ENCODE measurements at places on chromosomes 4 and X. TPM values are rescaled to one million over a fixed set of nuclear protein-coding genes. Genes with fewer than 3 reads are reported as not detected.

GRCh38 chrX:65035446-65035770, 59.2 kb upstream of the ZC4H2 start:
- no peaks in the 10 kb centered on the region for H3K27me3 ChIP-seq
- peak overlapping the region; percentile 75 for H3K27ac ChIP-seq
- no peaks in the 10 kb centered on the region for H3K4me1 ChIP-seq
- no peaks in the 10 kb centered on the region for H3K36me3 ChIP-seq
- peak overlapping the region; percentile 58 for H3K4me3 ChIP-seq

DNA sequence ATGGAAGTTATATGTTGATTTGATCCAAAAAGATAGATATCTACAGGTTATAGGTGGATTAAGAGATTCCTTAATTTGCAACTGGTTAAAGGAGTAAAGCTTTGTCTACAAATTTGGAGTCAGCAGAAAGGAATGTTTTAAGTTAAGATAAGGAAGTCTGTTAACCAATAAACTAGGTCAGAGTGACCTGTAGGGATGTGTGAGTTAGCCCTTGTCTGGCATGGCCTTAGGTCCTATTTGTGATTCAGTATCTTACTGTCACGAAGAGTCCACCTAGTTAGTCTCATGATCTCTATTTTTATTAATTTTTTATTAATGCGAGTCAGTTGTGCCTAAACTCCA, 230.8 kb downstream of the INPP4B start:
- no peak for DNase-seq
- H3K27me3 ChIP-seq, result no peaks in the 10 kb centered on the region
- H3K27ac ChIP-seq, result no peak overlapping the region
- no peak overlapping the region for H3K4me3 ChIP-seq

- DNase-seq, result no peak
- no peaks in the 10 kb centered on the region for H3K4me1 ChIP-seq
- H3K27ac ChIP-seq, result no peak overlapping the region
- H3K36me3 ChIP-seq, result no peaks in the 10 kb centered on the region
- H3K27me3 ChIP-seq, result no peaks in the 10 kb centered on the region
These were observed 53.8 kb downstream of the HADH start for GRCh38 chr4:108043526-108043925.

DNA sequence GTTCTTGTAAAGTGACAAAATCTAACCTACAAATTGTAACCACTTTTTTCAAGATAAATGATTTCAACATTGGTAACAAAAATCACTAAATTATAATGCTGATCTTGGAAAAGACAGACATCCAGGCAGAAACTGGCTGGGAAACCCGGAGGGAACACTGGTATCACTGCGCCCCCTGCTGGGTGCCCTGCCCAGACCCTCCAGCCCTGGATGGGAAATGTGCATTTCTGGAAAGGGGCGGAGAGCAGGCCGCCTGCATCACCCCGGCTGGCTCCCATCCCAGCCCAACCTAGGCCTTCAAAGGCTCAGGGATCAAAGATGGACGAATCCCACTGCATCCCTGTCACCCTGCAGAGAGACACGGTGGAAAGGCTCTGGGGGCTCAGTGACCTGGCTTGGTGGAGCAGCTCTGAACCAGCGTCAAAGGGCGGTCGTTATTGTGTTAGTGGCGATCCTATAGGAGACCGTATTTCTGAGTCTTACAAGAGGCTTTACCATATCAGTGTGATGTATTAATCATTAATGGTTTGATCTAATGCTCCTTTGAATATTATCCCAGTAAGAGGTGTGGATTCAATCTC, 37.3 kb downstream of the ACOX3 start:
- H3K4me3 ChIP-seq, result no peak overlapping the region
- DNase-seq, result peak; percentile 92
- H3K27me3 ChIP-seq, result no peaks in the 10 kb centered on the region

L1CAM gene
- 7.0 TPM for total RNA-seq

GRCh38 chr4:90889171-90889570, 762.0 kb downstream of the CCSER1 start:
- DNase-seq, result no peak
- no peaks in the 10 kb centered on the region for H3K4me1 ChIP-seq
- H3K4me3 ChIP-seq, result no peak overlapping the region
- H3K27me3 ChIP-seq, result no peaks in the 10 kb centered on the region

- H3K27me3 ChIP-seq, result no peaks in the 10 kb centered on the region
- no peaks in the 10 kb centered on the region for H3K4me1 ChIP-seq
- no peaks in the 10 kb centered on the region for H3K36me3 ChIP-seq
These were observed 36.3 kb downstream of the ANXA10 start for GRCh38 chr4:168128601-168129000.

XAGE2 gene
- not detected for total RNA-seq

- H3K27ac ChIP-seq, result no peak overlapping the region
- no peaks in the 10 kb centered on the region for H3K4me1 ChIP-seq
- H3K27me3 ChIP-seq, result no peaks in the 10 kb centered on the region
- H3K4me3 ChIP-seq, result no peak overlapping the region
- no peaks in the 10 kb centered on the region for H3K36me3 ChIP-seq
- DNase-seq, result no peak
These were observed 11.1 kb downstream of the USP26 start for GRCh38 chrX:133085785-133086184.

DNA sequence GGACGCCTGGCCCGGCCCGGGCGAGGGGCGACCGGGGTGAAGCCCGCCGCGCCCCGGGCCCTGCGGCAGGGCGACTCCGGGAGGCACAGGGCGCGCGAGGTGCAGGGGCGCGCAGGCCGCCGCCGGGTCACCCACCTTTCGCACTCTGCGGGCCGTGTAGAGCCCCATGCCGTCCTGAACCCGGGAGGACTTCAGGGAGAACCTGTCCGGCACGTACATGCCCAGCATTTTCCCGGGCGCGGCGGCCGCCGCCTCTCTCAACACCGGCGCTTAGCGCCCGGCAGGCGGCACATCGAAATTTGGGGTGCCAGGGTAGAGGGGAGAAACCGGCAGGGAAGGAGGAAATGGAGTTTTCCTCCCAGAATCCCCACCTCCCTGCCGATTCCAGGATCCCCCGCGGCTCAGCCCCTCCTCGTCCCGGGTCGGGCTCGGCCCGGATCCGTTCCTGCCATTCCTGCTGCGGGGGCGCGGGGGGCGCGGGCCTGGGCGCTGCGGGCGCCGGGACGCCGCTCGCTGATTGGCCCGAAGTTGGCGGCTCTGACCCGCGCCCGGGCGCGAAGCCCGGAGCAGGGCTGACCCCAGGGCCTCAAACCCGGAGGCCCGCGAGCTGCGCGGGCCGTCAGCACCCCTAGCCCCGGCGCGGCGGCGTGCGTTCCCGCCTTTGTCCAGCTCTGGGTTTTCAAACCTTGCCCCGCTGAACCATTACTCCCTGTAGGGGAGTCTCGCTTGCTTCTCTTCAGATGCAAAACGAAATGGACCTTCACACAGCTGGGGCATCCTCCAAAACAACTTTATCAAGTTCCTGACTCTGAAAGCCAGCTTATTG, at the start of gene PRDM5:
PRDM5 (minus strand) TSS at position 346 of the 826 bp plus-strand sequence; CDS start at position 228, 118 bp downstream.
- DNase-seq, result peak; percentile 60
- H3K36me3 ChIP-seq, result no peaks in the 10 kb centered on the region
- peak within 1 kb of the TSS; percentile 73 for H3K4me3 ChIP-seq
- no peaks in the 10 kb centered on the region for H3K27me3 ChIP-seq
- H3K27ac ChIP-seq, result peak within 1 kb of the TSS; percentile 94

FAM53A gene
- total RNA-seq, result 1.9 TPM

GABRQ gene
- total RNA-seq, result not detected

- no peaks in the 10 kb centered on the region for H3K36me3 ChIP-seq
- H3K27ac ChIP-seq, result peak overlapping the region; percentile 18
- no peaks in the 10 kb centered on the region for H3K27me3 ChIP-seq
These were observed 555 bp downstream of the CFI start for GRCh38 chr4:109801099-109801789.

TBC1D9 gene
- 10.9 TPM for total RNA-seq

HTN3 gene
- total RNA-seq, result not detected

DNA sequence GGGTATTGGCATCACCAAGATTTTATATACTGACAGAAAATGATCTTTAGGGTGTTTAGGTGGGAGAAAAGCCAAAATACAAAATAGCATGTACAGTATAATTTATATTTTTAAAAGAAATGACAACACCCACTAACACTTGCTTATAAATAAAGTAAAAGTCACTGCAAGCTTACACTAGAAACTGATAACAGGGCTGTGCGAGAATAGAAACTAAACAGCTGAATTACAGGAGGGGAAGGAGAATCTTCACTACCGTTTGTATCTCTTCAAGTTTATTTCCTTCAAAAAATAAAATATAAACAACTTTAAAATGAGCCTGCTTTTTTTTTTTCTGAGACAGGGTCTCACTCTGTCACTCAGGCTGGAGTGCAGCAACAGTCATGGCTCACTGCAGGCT, 22.8 kb downstream of the GRSF1 start:
- no peak overlapping the region for H3K4me3 ChIP-seq
- DNase-seq, result no peak
- H3K27ac ChIP-seq, result no peak overlapping the region
- H3K4me1 ChIP-seq, result no peaks in the 10 kb centered on the region
- no peaks in the 10 kb centered on the region for H3K27me3 ChIP-seq
- peaks cover 29% of the 10 kb centered on the region for H3K36me3 ChIP-seq

DNA sequence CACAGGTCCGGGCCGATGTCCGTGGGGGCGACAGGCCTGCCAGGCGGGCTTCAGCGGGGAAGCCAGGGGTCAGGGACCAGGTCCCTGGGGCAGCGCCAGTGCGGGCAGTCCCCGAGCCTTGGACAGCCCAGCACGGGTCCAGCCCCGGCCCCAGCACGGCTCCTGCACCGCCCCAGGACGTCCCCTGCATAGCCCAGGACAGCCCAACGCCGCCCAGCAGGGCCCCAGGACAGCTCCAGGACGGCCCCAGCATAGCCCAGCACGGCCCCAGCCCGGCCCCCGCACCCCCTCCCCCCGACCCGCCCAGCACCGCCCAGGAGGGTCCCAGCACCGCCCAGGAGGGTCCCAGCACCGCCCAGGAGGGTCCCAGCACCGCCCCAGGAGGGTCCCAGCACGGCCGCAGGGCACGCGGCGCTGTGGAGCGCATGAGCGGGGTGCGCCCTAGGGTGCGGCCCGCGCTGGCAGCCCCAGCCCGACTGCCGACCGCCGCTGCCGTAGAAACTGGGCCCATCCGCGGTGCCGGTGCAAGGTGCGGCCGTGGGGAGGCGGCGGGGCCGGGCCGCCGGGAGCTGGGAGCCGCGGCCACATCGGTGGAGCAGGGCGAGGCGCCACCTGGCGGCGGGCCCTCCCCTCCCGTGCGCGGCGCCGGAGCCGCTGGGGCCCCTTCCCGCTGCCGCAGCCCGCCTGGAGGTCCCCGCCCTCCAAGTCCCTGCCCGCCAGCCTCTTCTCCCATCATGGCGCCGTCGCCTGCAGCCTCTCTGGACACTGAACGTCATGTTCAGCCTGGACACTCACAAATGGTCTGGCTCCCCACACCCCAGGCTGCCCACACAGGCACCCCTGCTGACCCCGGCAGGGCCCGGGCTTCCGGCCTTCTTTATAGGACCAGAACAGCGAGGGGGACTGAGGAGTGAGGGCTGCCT, 106.8 kb upstream of the NKX1-1 start:
- no peaks in the 10 kb centered on the region for H3K4me1 ChIP-seq
- DNase-seq, result no peak
- no peaks in the 10 kb centered on the region for H3K27me3 ChIP-seq
- H3K36me3 ChIP-seq, result no peaks in the 10 kb centered on the region

DNA sequence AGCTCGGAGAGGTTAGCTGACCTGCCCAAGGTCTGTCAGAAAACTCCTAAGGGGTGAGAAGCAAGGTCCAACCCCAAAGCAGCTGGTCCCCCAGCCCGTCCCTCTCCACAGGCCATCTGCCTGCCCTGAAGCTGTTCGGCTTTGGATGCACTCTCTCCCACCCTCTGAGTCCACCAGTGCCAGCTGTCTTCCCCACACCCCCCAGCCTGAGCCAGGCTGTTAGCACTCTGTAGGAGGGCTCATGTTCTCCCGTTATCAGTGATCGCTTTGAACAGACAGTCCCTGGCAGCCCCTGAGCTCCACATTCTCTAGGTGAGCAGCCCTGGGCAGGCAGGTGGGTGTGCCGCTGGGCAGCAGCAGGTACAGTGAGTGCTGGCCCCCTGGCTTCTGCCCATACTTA, 16.0 kb downstream of the ZNF185 start:
- no peak for DNase-seq
- no peaks in the 10 kb centered on the region for H3K27me3 ChIP-seq

DNA sequence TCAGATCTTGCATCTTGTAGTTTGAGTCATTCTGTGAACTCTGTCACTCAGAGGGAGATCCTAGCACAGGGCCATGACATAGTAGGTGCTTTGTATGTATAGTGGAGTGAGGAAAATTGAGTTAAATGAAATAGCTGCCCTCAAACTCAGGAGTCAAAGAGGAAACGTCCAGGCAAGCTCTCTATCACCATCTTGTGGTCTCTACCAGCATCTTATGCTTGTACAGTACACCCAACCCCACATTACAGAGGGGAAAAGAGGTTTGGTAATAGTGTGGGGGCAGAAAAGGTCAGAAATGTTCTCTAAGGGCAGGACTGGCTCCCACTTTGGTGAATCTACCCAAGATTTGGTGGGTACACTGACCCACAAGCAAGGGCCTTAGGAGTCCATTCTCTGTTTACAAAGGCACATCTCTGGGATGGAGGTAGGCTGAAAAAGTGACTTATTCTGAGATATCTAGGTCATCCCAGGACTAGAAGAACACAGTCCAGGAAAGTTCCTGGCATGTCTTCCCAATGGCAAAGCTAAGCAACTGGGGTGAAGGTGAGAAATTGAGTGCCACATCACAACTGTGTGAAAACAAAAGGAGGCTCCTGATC, 131.8 kb downstream of the OR13H1 start:
- no peaks in the 10 kb centered on the region for H3K36me3 ChIP-seq
- DNase-seq, result no peak
- no peaks in the 10 kb centered on the region for H3K27me3 ChIP-seq
- H3K4me1 ChIP-seq, result no peaks in the 10 kb centered on the region
- no peak overlapping the region for H3K27ac ChIP-seq

GRCh38 chrX:100296183-100296753, 113.8 kb downstream of the PCDH19 start:
- no peak overlapping the region for H3K4me3 ChIP-seq
- H3K4me1 ChIP-seq, result no peaks in the 10 kb centered on the region
- H3K27me3 ChIP-seq, result no peaks in the 10 kb centered on the region

ADH7 gene
- total RNA-seq, result not detected

- H3K4me1 ChIP-seq, result no peaks in the 10 kb centered on the region
- no peak for DNase-seq
- H3K27ac ChIP-seq, result peak overlapping the region; percentile 37
- H3K4me3 ChIP-seq, result no peak overlapping the region
- H3K36me3 ChIP-seq, result no peaks in the 10 kb centered on the region
These were observed 21.2 kb downstream of the SH3D19 start for GRCh38 chr4:151304226-151304625.

GRCh38 chrX:72124540-72125201, 7.0 kb downstream of the RTL5 start:
- H3K4me1 ChIP-seq, result no peaks in the 10 kb centered on the region
- H3K27me3 ChIP-seq, result no peaks in the 10 kb centered on the region
- peak overlapping the region; percentile 60 for H3K27ac ChIP-seq
- no peaks in the 10 kb centered on the region for H3K36me3 ChIP-seq
- no peak for DNase-seq
- H3K4me3 ChIP-seq, result no peak overlapping the region

DNA sequence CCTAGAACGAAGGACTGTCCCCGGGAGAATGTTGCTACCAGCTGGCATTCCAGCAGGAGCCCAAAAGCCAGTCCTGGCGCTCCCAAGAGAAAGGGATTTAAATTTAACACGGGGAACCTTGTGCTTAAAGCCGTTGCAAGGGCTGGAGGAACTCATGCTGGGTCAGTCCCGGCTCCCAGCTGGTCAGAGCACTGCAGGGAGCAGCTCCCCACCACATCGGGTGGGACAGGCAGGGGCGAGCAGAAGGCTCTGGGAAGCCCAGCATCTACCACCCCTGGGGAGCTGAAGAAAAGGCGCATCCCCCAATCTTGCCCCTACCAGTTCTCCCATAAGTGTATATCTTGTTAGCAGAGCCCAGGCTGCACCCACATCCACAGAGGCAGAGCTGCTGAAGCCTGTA, 15.7 kb downstream of the CFAP99 start:
- no peak overlapping the region for H3K4me3 ChIP-seq
- H3K4me1 ChIP-seq, result no peaks in the 10 kb centered on the region
- no peak overlapping the region for H3K27ac ChIP-seq
- H3K27me3 ChIP-seq, result no peaks in the 10 kb centered on the region

Measured in right atrium auricular region (tissue), 2 donors.